ENCODE measurements at places on chromosomes 2 and 18. TPM values are rescaled to one million over a fixed set of nuclear protein-coding genes. Genes with fewer than 3 reads are reported as not detected.

Gene TMEM237
- total RNA-seq: 53.3 TPM

DNA sequence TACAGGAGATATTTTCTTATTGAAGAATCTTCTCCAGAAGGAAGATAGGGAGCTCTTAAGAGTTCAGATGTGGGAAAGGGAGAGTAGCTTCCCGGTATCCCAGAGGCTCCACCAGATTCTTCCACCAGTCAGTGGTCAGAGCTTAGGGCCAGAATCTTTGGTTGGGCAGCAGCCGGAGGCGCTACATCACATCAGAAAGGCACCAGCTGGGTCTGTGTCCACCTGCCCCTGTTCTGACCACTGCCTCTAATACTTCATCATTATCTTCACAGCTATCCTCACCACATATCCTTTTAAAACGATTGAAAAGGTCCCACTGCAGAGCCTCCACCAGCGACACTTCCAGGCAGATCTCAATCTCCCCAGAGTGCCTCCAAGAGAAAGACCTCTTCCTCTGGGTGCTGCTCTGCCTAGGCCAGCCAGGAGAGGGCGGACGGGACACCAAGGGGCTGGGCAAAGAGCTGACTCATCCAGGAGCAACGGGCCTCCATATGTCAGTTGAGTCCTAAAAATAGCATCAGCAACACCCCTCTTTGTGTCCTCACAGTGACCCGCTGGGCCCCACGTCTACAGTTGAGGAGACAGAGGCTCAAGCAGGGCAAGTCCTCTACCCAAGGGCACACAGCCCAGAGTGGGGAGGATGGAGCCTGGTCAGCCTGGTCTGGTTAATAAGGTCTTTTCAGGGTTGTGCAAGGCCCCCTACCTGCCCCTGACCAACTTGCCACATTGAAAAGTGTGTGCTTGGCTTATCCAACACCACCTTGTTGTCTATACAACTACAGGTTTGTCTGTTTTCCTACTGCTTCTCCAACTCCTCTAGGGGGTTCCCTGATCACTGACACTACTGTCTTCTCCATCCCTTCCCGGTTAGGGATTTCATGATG is 81.2 kb downstream of the ADD2 start:
- DNase-seq: peak; percentile 14

GRCh38 chr2:236720974-236721540 is 151.4 kb downstream of the ACKR3 start:
- DNase-seq: peak; percentile 72

GRCh38 chr2:10415048-10415447 is 33.1 kb downstream of the ODC1 start:
- DNase-seq: no peak

GRCh38 chr18:78884502-78884901 is 95.1 kb upstream of the SALL3 start:
- DNase-seq: no peak

GRCh38 chr2:175004980-175005732 is at the start of gene CHN1:
Gene CHN1 (minus strand): TSS chr2:175005381. CDS start chr2:175004912, 469 bp downstream.
- DNase-seq: no peak

- no peak for DNase-seq
Observed at GRCh38 chr2:240902615-240903041, 3.5 kb upstream of the CROCC2 start.

DNA sequence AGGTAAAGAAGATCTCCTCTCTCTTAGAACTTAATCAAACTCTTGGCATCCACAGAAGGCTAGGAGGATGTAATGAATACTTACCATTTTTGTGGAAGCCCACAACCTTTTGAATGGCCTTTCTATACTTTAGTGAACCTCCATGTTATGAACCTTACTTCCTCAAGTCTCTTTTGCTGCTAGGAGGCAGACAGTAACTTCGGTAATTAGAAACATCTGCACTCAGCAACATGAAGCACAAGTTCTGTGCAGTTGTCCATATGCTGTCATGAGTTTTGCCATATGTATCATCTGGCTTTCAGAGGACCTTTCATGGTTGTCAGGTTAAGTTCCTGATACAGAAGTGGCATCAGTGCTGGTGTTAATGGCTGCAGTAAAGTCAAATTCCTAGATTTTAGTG is 50.4 kb downstream of the PDK1 start:
- no peak for DNase-seq

Gene MFSD2B
- total RNA-seq: not detected

DNA sequence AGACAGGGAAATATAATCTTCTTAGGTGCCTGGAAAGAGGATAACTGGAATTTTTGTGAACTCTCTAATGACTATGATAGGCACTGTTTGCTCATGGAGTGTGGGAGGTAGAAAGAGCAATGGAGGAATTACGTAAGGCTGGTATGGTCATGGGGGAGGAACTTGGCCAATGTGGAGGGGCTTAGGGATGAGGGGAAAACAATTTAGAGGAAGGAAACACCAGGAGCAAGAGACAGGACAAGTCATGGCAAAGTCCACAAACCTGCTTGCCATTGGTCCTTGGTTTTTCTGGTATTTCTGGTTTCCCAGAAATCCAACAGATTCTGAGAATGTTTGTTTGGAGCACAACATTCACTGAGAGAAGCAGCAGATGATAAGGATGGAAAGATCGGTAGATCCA is 274.2 kb downstream of the DYSF start:
- peak; percentile 50 for DNase-seq

GRCh38 chr2:53104263-53104662 is 663.3 kb upstream of the CHAC2 start:
- DNase-seq: peak; percentile 86

- no peak for DNase-seq
Observed at GRCh38 chr2:148920559-148920958, 45.5 kb downstream of the KIF5C start.

Gene BCL11A
- 7.2 TPM for total RNA-seq

Gene IL36RN
- total RNA-seq: 0.88 TPM

DNA sequence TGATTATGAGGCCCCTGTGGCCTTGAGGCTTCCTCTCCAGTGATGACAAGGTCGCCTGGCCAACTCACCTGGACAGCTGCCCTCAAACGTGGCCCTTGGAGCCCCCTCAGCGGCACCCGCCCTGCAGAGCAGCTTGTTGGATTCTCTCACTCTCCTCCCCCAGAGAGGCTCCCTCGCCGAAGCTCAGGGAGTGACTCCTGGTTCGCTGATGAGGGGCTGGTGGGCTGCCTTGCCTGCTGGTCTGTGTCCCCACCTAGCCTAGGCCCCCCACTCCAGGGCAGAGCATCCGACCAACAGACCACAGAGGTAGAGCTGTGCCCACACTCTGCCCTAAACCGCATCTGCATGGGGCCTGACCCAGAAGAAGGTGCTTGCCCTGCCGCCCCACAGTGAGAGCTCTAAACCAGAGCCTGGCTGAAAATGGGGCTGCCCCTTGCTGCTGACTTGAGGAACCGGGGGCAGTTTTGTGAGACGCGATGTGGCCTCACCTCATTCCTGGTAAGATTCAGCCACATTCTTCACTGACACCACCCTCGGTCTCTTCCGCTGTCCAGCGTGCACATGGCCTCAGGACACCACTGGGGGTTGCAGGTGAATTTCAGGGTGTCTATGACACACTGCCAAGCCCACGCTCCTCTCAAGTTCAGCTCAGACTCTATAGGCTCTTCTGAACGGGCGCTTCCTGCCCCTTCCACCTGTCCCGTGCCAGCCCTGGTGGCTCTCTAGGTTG is 131.6 kb downstream of the CABLES1 start:
- DNase-seq: no peak

DNA sequence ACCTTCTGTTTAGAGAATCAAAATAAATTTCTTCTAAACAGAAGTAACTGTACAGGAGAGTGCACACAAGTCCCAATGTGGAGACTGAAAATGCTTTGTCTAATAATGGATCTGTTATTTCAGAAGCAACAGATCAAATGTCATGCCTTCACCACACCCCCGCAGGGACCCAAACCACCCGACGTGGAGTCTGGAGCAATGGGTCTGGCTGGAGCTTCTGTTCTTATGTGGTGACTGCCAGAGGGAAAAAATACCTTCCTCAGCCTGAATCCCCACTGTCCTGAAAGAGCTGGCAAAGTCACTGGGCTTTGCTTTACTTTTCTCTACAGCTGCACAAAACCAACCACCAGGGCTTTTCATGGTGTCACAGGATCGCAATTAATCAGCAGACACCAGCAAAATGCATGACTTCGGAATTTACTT is 119.0 kb upstream of the ZFP36L2 start:
- no peak for DNase-seq

DNA sequence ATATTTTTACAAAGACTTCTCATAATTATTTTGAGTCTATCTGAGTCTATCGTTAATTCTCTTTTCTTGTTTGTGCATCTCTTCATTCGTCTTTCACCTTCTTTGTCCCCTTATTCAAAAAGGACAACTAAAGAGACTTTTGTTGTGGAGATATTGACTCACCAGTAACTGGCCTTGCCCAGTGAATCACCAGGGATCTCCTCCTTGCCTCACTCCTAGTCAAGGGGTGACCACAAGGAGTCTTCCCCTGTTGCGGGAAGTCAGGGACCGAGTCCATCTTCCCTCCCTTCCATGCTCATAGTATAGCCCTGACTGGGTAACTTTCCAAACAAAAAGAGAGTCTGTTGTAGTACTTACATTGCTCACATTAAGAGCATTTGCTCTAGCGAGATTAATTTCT is 158.9 kb downstream of the NEB start:
- no peak for DNase-seq

Gene GCG
- total RNA-seq: not detected

GRCh38 chr2:142862299-142862698 is 15.2 kb upstream of the KYNU start:
- no peak for DNase-seq

Gene CCBE1
- 39.0 TPM for total RNA-seq

Gene ABCB11
- not detected for total RNA-seq

DNA sequence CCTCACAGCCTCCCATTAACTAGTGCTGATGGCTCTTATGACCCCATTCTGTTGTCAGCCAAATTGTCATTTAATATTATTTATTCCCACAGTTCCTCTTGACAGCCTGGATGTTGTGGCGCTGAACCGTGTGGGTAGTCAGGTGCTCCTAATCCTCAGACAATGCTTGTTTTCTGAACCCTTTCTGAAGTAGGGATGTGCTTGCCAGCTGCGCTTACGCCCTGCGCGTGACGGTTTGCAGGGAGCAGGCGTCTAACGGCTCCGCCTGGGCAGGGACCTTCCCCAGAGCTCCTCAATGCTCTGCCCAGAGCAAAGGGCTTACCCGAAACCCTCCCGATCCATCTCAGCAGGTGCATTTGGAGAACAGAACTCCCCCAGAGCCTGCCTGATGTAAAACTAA is 358.2 kb upstream of the MYT1L start:
- DNase-seq: no peak

- DNase-seq: no peak
Observed at GRCh38 chr2:113760400-113760799, 4.0 kb upstream of the SLC35F5 start.

DNA sequence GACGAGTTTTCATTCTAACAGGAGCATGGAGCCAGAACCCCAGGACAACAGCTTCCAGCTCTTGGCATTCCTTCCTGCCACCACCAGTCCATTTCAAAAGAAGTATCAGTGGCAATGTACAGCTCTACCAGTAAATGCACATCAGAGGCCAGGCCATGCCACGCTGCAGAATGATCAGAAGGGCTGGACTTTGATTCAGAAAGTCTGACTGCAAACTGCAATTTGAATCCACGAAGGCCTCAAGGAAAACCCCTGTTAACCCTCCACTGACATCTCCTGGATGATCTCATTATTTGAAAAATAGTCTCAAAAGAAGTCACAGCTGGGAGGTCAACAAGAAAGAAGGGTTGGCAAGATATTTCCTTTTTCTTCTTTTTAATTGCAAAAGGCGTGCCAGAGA is 119.2 kb downstream of the MYO5B start:
- DNase-seq: no peak

Gene BCL2
- 0.99 TPM for total RNA-seq

DNA sequence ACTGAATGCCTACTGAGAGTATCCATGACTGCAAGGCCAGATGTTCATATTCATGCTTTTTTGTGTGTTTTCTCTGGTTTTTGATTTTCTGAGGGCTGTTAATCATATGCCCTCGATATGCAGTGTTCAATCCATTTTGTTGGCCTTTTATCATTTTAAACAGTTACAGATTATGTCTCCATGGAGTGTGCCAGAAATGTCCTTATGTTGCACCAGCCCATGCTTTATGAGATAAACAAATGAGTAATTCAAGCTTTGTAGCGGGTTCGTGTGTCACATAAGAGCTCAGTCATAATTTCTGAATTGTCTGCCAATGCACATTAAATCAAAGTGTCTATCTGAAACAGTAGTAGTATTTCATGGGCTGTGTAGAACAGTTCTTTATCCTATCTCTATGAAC is 583.0 kb downstream of the THSD7B start:
- no peak for DNase-seq

Gene G6PC2
- not detected for total RNA-seq

Gene PSMD14
- 106 TPM for total RNA-seq

Gene ZNF385B
- 0.44 TPM for total RNA-seq

DNA sequence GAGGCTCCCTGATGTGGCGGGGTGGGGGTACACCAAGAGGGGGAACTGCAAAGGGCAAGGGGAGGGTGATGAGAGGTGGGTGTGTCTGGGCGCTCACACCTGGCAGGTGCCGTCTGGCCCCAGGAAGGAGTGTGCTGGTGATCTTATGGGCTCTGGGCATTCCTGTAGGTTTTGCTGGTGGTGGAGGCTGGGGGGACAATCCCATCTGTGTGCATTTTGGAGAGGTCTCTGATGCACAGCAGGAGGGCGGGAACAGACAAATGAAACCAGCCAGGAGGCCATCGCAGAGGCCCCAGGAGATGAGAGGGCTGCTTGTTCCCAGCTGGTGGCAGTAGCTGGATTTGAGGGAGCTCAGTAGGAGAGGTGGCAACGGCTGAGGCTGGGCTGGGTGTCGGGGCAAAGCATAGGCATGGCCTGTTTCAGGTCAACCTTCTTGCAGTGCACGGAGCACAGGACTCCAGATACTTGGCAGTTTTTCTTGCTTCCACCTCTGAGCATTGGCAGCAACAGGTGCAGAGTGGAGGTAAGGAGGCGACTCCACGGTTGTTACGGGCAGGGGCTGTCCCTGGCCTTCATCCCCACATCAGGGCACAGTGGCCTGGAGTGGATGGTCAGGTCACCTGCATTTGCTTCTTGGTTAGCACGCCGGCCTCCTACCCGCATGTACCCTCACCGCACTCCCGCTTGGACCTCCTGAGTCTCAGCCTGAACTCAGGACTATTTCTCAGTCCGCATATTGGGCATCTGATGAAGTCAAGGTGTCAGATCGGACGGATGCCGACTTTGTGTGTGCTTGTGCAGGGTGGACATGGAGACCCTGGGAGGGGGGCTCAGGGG is 194.2 kb upstream of the HDAC4 start:
- DNase-seq: no peak

Gene TUBA3E
- total RNA-seq: not detected

- DNase-seq: no peak
Observed at GRCh38 chr18:58267493-58267892, 223.5 kb downstream of the NEDD4L start.

Gene PROKR1
- total RNA-seq: not detected

GRCh38 chr2:21633911-21634310 is 510.1 kb downstream of the TDRD15 start:
- DNase-seq: no peak

GRCh38 chr18:66235206-66235605 is 368.7 kb downstream of the CDH19 start:
- DNase-seq: peak; percentile 7

DNA sequence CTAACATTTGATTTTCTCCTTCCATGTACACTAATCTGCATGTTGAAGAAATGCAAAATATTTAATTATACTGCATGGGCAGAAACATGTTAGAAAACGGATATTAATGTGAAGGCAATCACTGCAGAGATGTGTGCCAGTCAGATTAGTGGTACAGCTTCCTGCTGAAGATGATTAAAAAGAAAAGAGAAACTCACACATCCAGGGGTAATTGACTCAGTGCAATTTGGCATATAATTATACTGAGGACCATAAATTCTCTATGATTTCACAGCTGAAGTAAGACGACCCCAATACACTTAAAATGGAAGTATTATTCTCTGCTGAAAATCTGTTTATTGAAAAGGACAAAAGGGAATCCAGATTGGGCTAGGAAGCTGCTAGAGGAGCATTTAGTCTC is 243.4 kb downstream of the TGIF1 start:
- DNase-seq: no peak

Measured in foreskin keratinocyte (primary cell).